Forelimb muscle (tissue), 1 donor: ENCODE measurements at places on chromosomes 12 and 14. TPM values are rescaled to one million over a fixed set of nuclear protein-coding genes. Genes with fewer than 3 reads are reported as not detected.

DNA sequence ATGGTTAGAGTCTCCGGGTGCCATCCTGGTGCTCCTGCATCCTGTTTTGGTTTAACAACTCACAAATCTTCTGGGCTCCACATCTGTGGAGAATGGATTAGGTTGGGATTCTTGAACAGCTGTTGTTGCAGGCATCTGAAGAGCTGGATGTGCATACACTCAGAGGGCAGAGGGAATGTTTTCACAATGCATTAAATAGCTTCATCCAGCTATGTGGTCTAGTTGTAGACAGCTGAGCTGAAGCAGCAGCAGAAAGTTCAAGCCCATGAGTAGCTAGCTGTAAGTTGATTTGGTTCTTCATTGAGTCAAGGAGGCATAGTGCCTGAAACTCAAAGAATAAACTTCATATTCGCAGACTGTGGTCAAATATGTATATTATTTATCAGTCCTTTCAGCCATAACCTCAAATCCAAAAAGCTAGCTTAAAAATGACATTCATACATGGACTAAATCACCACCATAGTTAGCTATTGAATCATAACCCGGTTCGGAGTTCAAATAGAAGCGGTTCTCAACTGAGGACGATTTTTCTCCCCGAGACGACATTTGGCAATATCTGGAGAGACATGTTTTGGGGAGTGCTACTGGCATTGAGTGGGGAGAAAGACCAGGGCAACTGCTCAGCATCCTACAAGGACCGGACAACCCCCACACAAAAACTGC, 858 bp upstream of the ANKRD13A start:
- no peak for DNase-seq

DNA sequence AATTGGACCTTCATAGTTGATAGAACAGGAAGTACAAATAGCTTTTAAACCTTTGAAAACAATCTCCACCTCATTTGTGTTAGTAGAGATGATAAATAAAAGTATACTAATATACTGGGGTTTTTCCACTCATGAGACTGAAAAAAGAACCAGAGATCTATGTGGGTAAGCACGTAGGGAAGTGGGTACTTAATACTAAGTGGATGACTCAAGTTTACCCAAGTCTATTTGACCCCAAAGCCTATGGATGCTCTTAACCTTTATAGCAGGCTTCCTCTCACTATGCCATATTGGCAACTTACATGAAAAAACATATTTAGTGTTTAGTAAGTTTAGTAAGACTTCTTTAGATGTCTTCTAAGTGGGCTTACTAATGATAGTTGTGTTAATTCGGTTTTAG, 49.2 kb upstream of the CHPT1 start:
- no peak for DNase-seq

DNA sequence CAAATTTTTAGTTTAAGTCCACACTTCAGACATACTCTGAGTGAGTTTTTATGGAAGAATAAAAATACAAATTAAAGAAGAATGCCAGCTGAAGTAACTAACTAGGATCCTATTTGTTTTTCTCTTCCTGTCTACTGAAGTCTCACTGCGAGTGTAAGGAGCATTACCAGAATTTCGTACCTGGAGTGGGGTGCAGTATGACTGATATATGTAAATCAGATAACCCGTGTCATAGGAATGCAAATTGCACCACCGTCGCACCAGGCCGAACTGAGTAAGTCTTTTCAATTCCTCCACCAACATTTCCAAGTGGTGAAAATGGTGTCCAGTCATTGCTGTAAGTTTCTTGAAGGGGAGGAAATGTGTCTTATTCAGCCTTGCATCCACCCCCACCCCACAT, 52.9 kb downstream of the STAB2 start:
- no peak for DNase-seq

- no peak for DNase-seq
Observed at GRCh38 chr12:26275313-26276131, 80.1 kb downstream of the SSPN start.

The CCDC196 gene
- polyA plus RNA-seq = not detected

DNA sequence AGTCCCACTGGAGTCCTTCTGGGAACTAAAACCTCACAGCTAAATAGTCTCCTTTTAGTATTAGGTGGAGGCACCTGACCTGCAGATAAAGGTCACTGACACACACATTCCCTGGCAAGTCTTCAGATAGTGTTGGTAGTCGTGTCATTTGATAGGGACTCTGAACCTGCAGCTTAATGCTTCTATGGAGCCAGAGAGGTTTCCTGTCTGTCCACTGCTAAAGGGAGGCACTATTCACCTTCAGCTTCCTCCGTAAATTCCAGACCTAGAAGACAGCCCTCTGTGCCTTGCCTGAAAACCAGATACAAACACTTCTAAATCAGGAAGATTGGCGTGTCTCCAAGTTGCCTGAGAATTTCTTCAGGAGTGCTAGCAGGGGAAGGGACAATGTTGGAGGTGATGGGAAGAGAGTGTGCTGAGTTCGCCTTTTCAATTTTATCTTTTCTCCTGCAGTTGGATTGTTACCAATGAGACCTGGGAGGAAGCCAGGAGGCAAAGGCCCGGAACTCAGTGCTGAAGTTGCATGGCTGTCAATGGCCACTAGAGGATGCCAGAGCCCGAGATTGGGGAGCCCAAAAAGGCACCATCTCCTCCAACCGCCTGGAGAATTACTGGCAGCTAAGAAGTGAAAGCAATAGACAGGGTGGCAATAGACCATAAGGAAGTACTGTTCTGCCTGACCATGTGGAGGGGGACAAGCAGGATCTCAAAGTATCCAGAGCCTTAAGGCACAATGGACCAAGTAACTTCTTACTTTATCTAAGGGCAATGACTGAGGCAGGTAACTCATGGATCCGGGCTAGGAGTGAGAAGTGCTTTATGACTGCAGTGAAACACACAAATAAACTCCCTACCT, 81.6 kb upstream of the SCAF11 start:
- no peak for DNase-seq

The NXPH4 gene
- 2.8 TPM for polyA plus RNA-seq

GRCh38 chr12:68899251-68899771, 33.7 kb downstream of the CPM start:
- no peak for DNase-seq

DNA sequence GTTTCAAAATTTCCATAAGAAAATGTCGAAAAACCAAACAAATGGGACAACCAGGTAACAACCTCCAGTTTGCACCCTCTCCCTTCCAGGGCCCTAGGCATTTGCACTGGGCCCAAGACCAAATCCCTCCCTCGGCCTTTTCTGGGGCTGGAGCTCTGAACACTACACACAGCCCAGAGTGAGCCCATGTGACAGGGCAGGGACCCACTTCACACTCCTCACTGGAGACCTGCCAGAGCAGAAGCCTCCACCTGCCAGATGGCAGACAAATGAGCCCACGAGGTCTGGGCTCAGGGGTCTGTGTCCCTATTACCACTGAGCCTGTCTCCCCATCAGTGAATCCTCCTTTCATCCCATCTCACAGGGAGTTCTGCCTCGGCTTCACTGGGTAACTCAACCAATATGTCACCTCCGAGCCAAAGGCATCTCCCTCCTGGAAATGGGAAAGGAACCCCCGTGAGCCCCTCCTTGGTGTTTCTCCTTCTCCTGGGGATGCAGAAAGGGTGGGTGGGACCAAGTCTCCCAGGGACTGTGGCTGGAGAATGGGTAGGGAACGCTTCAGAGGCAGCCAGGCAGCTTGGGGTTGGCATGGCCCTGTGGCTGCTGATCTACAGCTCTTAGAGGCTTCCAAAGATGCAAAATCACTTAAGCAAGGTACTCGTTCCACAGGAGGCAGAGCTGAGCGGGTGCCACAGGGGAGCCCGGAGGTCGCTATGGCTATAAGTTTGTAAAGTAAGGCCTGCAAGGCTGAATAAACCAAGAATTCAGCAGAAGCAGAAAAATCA, 10.6 kb downstream of the VWF start:
- DNase-seq = no peak

GRCh38 chr12:132021031-132021871, 71.5 kb downstream of the EP400 start:
- DNase-seq = no peak

DNA sequence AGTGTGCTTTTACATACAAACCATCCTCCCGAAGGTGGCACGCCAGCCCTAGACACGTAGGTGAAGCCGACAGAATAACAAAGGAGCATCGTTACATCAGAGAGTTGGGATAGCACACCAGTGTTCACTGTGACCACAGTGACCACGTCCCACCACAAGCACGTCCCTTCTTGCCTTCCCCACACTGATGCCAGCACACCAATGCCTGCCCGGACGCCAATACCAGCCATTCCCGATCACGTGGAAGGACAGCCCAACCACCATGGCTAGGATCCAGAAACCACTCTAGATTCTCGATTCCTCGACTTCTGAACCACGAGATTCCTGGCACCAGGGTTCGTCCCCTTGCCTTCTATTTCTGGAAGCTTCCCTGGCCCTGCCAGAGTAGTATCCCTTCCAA, 48.0 kb upstream of the GPR68 start:
- DNase-seq = no peak

The WNT1 gene
- polyA plus RNA-seq = not detected

The KRT5 gene
- 0.24 TPM for polyA plus RNA-seq

- no peak for DNase-seq
Observed at GRCh38 chr14:33509454-33509853, 441.4 kb downstream of the EGLN3 start.

DNA sequence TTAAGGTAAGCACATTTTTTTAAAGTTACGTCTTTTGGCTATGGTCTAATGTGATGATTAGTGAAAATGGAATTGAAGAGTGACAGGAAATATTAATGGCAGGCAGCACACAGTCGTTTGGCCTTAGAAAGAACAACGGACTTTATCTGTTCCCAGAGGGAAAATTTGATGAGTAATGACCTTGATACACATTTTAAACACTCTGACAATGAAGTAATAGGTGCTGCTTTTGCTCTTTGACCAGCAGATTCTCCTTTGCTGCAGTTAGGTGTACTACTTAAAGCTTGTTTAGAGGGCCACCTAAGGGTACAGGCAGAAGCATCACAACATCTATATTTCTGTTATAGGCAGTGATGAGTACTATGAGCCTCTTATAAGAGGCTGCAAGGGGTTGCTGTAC, 27.1 kb upstream of the RNU6-8 start:
- no peak for DNase-seq

DNA sequence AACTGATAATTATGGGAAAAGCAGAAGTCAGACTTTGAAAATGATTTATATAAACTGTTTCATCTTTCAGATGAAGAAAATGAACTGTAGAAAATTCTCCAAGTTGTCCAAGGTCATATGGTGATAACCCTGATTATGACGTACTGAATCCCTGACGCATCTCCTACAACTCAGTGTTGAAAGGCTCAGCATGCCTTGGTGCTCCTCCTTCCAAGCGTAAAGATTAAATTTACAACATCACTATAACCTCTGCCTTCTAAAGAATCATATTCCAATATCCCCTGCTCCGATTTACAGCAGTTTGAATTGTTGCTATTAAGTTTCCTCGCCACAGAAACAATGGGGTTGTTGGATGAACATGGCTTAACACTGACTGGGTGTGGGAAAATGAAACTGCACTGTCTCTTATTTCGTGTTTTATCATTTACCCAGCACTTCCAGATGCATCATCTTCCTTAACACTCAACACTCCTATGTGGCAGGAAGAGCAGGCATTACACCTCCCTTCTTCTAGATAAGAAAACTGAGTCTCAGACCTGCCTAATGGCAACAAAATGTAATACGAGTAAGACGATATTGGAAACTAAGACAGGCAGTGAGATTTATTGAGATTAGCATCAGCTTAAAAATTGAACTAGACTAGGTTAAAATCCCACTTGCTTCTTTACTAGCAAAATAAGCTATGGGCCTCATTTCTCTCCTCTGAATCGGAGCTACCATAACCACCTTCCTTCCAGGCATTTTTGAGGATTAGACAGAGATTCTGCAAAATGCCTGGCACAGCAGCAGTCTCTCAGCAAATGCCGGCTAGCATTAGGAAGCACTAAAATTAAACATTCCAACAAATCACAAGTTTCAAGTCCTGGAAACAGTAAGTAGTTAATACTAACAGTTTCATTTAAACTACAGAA, 74.2 kb downstream of the PPM1H start:
- no peak for DNase-seq

DNA sequence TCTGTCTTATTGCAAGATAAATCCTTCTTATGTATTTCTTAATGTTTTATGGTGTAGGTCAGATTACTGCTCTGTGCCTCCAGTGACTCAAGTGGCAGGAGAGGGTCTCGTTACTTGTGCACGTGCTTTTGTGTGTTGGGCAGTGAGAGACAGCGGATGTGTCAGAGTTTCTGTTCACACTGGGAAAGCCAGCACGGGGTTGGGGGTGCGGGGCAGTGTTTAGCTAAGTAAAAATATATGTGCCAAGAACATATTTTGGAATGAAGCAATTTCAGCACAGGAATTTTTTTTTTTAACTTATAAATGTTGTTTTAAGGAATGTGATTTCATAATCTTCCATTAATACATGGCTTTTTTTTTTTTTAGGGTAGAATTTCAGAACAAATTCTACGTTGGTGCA, 4.5 kb upstream of the DNAH10 start:
- no peak for DNase-seq

The ERBB3 gene
- polyA plus RNA-seq = 187 TPM

The OR6C2 gene
- polyA plus RNA-seq = not detected

- DNase-seq = no peak
Observed at GRCh38 chr12:64122154-64122553, 99.9 kb downstream of the KICS2 start.

DNA sequence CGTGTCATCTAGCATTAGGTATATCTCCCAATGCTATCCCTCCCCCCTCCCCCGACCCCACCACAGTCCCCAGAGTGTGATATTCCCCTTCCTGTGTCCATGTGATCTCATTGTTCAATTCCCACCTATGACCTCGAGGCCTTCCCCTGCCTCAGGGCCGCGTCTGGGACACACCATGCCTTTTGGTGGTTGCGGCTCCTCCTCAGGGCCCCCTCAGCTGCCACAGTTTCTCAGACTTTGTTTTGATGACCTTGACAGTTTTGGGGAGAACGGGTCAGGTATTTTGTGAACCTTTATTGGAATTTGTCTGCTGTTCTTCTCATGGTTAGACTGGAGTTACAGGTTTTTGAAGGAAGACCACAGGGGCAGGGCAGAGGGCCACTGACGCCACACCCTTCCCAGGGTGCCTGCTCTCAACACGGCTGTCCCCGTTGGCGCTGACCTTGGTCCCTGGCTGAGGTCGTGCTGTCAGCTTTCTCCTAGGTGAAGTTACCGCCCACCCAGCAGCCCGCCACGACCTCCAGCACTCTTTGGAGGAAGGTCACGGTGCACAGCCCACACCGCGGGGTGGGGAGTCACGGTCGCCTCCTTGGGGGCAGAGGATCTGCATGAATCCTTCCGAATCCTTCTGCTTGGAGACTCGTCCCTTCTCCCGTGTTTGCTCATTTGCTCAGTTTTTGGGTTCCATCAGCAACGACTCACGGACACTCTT, 130.5 kb downstream of the KIF26A start:
- no peak for DNase-seq

GRCh38 chr14:93962701-93963601, 13.4 kb downstream of the ASB2 start:
- DNase-seq = no peak

The SLC8A3 gene
- 8.5 TPM for polyA plus RNA-seq

DNA sequence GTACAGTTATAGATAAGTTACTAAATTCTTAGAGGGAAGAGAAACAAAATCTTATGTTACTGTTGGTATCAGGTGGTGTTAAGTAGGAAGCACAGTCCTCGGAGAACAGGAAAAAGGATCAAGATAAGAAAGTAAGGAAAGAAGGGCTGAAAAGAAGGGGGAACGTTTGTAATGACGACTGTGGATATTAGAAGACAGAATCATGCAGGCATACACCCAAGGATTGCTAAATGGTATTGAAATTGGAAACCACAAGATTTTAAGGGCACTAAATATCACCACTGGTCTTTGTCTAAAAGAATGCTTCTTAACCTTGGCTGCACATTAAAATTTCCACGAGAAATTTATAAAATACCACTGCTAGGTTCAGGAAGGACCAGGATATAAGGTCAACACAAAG, 34.1 kb upstream of the ERGIC2 start:
- DNase-seq = no peak

GRCh38 chr14:29353513-29353912, 574.1 kb downstream of the PRKD1 start:
- no peak for DNase-seq
